Activated T-helper 9 cell treated with anti-CD3 and anti-CD28 coated beads, Interleukin-2, amount 50 U/mL, for 16 hours (primary cell): ENCODE measurements at places on chromosomes 7 and 10.

DNA sequence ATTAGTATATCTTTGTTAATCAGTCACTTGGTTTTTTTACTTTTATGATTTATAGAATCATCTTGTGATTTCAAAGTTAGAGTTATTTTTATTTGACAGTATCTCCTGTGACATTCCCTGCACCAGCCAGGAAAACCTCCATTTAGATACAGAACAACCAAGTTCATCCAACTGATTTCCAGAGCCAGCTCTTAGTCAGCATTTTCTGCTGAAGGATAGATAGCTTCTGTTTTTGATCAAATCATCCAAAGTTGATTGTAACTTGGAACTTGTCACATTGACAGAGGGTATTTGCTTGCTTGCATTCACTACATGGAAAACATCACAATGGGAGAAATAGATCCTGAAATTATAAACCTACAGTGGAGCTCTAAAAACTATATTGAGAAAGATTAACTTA, 122.6 kb downstream of the PON1 start:
- DNase-seq, result no peak

GRCh38 chr7:128398016-128398840, 11.6 kb downstream of the IMPDH1 start:
- no peak for DNase-seq

DNA sequence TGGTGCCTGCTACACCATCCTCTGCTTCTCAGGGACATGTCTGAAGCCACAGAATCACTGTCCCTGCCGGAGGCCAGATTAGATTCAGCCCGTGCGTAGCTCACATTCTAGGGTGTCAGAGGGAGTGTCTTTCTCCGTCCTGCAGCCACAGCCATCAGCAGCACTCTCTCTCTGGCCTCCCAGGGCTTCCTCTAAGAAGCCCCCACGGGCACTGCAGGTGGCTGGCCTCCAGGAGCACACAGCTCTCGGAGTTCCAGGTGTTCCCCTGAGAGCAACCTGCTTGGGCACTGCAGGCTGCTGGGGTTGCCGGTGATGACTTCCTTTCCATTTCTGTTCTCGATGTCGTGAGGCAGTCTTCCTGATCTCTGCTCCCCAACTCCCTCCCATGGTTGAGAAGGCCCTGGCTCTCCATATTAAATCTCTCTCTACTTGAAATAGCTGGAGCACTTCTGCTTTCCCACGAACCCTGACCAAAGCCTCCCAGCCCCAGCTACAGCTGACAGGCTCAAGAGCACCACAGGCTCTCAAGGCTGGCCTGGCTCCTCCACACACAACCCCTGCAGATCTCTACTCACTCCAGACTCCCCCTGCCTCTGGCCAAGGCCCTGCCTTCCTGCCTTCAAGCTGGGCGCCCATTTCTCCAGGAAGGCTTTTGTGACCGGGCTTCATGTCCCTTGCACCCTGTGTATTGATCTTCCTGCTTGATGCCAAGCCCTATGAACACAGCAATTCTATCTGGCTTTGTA, 49.0 kb upstream of the TMEM72 start:
- no peak for DNase-seq

DNA sequence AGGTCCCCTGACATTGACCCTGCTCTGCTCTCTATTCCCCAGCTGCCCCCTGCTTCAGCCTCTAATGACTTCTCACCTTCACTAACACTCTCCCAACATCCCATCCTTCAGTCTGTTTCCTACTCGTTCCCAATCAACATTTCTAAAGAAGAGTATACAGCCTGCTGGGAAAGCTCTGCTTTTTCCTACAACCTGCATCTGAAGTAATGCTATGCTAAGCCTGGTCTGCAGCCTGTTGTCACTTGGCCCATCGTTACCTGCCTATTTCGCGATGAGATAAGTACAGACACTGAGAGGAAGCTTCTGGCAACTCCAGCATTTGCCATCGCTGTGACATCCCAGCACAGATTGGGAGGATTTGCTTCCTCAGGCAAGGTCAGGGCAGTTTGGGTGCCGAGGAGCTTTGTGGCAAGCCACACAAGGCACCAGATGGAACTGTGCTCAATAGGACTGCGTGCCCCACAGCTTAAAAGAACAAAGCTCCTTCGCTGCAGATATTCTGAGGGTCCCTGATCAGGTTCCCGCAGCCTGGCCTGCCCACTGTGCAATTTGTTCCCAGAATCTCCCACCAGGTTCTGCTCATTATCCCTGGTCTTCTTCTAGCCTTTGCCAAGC, 51.4 kb downstream of the PKD1L1 start:
- no peak for DNase-seq

DNA sequence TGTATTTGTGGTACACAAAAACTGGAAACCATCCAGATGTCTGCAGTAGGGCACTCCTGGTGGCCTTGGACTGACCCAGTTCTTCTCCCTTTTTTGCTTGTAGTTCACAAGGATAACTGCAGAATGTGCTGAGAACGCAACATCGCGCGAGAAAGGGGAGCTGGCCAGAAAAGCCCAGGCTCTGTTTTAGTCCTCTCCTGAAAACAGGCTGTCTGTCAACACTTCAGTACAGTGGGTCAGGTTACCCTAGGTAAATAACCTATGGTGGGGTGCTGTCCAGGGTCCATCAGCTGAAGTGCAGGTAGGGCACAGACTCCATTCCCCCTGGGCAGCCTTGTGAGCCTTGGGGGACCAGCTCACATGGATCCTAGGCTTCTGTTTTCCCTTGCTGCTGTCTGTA, 495.8 kb downstream of the MDFIC start:
- DNase-seq, result no peak

- no peak for DNase-seq
Observed at GRCh38 chr7:121019018-121019417, 30.5 kb downstream of the CPED1 start.

DNA sequence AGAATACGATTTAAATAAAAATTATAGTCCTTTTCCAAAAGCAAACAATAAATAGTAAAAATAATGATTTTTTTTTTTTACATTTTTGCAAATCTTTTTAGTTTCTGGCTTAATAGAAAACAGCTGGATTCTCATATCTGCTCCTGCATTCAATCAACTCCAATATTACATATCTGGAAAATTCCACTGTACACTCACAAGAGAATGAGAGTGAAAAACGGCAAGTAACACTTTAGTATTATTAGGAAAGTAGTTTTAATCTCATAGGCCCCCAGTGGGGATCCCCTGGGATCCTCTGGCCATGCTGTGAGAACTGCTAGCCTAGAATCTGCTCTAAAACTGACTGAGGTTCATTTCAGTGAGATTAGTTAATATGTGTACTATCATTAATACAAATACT, 128.6 kb upstream of the LRRN3 start:
- DNase-seq, result no peak

DNA sequence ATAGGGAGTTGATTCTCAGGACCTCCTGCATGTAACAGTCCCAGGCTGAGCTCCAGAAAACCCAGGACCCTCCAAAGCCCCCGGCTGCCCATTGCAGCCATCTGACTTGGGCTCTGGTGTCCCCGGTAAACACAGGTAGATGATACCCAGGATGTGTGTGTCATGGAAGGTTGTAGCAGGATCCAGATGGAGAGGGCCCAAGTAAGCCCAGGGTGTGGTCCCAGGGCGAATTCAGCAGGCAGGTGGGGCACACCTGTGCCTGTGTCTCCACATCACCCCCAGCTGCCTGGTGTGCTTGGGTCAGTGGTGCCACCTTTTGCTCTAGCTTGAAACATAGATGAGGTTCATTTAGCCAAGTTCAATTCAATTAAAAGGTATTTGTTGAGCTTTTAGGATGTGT, 524.1 kb downstream of the GLRX3 start:
- DNase-seq, result no peak

DNA sequence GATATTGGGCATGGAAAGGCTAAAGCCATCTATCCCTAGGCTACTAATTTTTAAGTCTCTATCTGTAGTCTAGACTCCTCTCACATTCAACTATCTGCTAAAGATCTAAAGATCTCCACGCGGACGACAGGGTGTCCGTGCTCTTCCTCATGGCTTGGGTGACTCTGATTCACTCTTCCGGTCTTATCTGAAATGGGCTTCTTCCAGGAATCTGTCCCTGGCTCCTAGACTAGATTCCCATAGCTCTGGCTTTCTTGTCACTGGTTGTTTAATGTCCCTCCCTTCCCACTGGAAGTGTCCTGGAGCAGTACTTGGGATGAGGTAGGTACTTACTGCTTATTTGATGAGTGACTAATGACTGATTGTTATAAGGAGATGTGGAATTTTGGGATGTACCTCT, 62.0 kb upstream of the PODXL start:
- DNase-seq, result no peak

DNA sequence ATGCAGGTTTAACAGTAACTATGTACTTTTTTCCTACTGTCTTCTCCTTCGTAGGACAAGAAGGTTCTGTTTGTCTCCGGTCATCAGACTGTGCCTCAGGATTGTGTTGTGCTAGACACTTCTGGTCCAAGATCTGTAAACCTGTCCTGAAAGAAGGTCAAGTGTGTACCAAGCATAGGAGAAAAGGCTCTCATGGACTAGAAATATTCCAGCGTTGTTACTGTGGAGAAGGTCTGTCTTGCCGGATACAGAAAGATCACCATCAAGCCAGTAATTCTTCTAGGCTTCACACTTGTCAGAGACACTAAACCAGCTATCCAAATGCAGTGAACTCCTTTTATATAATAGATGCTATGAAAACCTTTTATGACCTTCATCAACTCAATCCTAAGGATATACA, 2.4 kb downstream of the DKK1 start:
- DNase-seq, result no peak

DNA sequence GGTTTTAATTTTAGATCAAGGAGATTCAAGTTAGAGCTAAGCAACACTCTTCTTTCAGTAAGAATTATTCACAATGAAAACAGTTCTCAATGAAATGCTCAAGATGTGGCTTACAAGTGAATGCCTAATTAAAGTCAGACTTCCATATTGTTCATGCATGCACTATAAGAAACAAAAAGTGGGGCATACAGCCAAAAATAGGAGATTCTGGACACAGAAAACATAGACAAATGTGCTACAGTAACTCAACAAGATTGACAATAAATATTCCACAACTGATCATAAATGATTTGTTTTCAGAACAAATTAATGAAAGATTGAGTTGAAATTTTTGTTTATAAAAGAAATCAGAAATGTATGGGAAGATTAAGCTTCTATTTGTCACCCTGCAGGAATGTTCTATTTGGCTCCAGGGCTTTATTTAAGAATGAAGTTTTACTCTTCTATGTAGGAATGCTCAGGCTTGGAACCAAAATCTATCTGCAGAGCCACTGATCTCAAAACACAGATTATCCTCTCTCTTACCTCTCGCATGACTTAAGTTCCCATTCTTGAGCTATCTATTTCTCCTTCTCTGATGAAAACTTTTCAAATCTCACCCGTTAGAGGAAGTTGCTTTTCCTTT, 89.0 kb upstream of the PIP4K2A start:
- no peak for DNase-seq

DNA sequence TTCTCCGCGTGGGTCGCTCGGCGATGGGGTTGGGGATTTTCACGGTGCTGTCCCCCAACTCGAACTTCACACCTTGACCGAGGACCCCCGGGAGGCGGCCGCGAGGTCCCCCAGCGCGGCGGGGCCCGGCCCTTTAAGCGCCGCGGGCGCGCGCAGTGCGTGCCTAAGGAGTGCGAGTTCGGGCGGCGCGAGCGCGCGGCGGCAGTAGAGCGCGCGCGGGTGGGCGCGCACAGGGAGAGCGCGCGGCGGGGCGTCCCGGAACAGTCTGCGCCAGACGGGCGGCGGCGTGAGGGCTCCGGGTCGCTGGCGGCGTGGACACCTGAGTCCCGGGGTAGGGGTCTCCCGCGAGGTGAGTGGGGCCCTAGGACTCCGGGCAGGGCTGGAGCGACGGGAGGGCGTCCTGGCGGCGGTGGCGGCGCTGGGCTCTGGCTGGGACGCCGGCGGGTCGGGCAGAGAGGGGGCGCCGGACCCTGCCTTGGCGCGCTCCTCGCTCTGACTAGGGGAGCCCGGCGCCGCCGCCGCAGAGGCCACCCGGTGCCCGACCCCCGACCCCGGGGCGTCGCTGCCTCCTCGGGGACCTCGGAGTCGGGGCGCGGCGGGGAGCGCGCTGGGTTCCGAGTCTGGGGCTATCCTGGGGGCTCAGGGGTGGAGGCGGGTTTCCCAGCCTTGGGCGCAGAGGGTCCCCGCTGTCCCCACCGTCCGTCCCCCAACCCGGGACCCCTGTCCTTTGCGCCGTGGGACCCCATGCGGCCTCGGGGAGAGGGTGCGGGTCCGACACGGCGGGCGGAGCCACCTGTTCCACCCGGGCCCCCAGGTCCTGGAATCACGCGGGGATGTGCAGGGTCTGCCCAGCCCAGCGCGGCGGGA, at the start of gene PROSER2:
TSS of gene PROSER2 (plus strand) at position 235 of the 867 bp plus-strand sequence. CDS start 28,722 bp downstream, outside the sequence.
- no peak for DNase-seq
